ENCODE measurements at places on chromosomes 6 and 20. TPM values are rescaled to one million over a fixed set of nuclear protein-coding genes. Genes with fewer than 3 reads are reported as not detected.

DNA sequence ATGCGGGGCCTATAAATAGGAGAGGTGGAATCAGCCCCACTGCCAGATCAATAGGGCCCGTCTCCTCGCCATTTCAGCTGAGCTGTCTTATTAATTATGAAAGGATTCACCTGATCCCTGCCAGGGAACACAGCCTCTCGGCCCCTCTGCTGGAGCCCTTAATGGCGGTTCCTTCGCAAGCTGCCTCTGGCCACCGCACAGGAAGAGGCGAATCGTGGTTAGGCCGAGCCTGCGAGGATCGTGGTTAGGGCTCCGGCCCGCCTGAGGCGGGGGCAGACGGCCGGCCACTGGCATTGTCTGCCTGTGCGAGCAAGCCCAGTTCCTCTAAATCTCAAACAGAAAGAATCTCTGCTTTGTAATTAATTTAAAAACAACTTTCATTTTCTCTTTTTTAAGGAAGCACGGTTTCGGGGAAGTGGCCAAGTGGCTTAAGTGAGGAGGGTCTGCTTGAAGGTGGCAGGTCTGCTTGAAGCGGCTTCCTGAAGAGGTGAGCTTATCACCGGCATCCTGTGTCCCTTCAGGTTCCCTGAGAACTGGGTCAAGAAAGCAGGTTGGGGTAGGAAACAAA lies 9.2 kb downstream of the NRN1 start:
- no peak for DNase-seq

DNA sequence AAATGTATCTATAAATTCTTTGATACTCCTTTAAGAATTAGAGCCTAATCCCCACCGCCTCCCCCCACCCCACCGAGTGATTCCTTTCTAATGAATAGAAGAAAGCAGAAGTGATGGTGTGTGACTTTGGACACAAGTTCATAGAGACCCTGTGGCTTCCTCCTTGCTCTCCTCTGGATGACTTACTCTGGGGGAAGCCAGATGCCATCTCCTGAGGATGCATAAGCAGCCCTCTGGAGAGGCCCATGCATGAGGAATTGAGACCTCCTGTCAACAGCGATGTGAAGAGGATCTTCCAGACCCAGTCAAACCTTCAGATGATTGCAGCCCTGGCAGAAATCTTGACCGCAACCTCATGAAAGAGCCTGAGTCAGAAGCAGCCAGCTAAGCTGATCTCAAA lies 21.1 kb downstream of the AHCY start:
- no peak for DNase-seq

DNA sequence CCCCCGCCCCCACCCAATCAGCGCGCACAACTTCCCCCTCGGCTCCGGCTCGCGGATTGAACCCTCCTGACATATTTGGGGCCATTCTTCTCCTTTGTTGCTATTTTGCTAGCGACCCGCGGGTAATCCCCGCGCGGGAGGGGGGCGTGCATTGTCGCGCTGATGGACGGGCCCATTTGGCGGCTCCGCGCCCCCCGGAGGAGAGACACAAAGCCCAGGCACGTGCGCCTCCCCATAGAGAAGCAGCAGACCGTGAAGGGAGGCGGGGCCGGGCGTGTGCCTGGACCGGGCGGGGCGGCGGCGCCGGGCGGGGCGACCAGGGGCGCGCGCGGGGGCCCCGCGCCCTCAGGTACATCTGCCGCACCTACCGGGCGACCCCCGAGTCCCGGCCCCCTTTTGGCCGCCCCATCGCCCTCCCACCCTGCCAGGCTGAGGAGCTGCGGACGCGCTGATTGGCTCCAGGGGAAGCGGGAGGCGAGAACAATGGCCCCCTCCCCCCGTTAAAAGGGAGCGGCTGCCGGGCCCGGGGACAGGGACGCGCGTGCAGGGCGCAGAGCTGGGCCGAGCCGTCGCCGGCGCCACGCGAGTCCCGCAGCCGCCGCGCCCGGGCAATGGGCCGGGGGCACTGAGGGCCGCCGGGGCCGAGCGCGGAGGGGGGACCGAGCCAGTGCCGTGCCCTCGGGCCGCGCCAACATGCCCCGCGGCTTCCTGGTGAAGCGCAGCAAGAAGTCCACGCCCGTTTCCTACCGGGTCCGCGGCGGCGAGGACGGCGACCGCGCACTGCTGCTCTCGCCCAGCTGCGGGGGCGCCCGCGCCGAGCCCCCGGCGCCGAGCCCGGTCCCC lies at the start of gene INSM1:
Gene INSM1 (plus strand): TSS at position 530 of the 843 bp plus-strand sequence. CDS start 164 bp downstream, at position 694.
- DNase-seq = no peak

- no peak for DNase-seq
These were observed 746.0 kb upstream of the ADGRB3 start for GRCh38 chr6:67888886-67889681.

DNA sequence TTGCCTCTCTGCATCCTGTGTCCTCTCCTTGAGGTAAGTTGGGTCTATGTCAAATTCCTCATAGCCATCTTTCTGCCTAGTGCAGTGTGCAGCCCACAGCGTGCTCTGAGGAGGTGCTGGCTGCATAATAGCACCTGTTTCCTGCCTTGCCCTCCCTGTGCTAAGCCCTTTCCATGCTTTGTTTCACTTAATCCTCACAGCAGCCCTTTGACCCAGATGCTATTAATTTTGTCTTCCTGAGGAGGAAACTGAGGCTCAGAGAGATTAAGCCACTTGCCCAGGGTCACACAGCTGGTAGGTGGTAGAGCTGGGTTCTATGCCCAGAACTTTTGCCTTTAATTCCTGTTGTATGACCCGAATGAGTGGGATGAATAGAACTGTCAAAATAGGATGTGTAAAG lies 13.5 kb downstream of the FAM83D start:
- no peak for DNase-seq

DNA sequence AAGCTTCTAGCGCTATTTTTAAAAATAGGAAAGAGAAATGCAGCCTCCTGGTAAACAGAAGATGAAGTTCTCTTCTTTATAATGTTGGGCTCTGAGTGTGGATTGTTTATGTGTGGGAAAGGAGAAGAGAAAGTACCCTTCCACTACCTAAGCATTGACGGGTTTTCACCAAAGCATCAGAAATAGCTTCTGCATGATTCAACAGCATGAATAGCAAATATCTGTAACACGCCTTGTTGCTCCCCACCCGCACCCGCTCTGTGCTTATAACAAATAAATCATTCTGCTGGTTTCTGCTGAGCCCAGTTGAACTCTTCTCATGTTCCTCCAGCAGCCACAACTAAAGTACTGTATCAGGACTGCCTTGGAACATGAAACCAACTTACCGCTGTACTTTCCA lies 20.7 kb downstream of the TXLNB start:
- no peak for DNase-seq

SMPDL3A gene
- 13.7 TPM for polyA plus RNA-seq

STAU1 gene
- 61.0 TPM for polyA plus RNA-seq

TGM2 gene
- 360 TPM for polyA plus RNA-seq

DNA sequence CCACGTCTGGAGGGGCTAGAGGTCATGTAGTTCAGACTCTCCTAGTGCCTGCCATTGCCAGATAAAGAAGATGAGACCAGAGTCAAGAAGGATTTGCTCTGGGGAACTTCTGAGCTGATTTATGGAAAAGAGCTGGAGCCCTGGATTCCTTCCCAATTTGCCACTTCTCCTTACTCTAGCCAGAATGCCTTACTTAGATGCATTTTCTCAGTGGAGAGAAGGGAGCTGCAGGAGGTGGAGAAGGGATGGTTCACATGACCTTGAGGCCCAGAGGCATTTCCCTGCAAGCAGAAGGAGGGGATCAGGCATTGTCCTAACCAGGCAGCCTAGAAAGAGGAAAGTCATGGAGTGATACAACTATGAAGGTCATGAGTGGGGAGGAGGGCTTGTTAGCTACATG lies 122.2 kb downstream of the UNC5CL start:
- DNase-seq = no peak

DNA sequence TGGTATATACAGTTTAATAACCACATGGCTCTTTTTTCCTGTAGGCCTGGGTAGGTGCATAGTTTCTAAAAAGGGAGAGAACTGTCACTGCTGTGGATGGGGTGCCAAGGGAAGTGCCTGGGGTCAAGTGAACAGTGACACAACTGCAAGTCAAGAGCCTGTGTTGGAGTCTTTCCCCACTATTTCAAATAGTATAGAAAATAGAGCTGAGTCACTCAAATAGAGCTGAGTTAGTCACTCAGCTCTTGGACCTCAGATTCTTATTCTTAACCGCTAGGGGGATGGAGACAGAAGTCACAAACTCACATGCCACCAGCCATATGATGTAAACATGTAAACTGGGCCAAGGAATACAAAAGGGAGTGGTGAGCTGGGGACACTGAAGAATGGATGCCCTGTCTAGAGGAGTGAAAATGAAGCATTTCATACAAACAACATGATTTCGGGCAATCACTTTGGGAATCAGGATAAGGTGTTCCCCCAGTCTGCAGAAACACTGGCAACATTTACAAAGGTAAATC lies 2.1 kb downstream of the NQO2 start:
- DNase-seq = no peak

- no peak for DNase-seq
These were observed 28.8 kb upstream of the CCND3 start for GRCh38 chr6:41970436-41970846.

DDX27 gene
- 36.1 TPM for polyA plus RNA-seq

DNA sequence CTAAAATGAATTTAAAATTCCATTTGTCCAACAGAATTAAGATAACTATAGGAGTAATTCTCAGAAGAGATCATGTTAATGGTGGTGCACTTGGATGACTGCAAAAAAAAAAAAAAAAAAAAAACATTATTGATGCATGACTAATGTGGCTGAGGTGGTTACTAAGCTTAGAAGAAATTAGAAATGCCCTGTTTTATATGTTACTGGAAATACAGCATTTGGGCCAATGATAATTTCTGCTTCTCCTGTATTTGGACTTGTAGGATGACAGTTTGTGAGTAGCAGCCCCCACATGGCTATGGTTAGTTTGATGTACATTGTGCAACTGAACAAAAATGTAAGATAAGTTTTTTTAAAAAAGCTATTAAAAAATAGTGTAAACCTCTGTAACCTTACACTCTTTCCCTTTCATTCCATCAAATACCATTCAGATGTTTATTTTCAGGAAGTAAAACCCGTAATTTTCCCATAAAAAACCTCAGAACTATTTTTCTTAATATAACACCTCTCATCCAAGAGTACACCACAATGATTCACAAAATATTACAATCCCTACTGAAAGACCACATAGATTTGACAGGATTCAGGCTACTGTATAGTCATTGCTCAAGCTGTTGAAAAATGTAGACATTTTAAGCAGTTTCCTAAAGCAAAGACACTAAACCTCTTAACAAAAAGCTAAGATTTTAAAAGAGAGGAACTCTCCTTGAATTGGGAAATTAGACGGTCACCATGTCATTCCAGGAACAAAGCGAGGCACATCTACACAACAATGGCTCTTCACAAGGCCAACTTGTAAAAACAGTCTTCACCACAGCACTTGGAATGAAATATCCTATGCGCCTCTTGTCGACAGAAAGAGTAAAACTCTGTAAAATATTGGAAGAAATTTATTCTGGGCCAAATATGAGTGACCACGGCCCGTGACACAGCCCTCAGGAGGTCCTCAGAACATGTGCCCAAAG lies 83.0 kb downstream of the WDR27 start:
- no peak for DNase-seq

- DNase-seq = no peak
These were observed 166.2 kb downstream of the EPM2A start for GRCh38 chr6:145569140-145569539.

GRCh38 chr20:51172558-51173428 lies 149.9 kb upstream of the KCNG1 start:
- DNase-seq = no peak

GRCh38 chr6:56618050-56618449 lies 24.6 kb downstream of the DST start:
- no peak for DNase-seq

CAGE1 gene
- polyA plus RNA-seq = not detected

- no peak for DNase-seq
These were observed 123.4 kb upstream of the GPR6 start for GRCh38 chr6:109854541-109855308.

DNA sequence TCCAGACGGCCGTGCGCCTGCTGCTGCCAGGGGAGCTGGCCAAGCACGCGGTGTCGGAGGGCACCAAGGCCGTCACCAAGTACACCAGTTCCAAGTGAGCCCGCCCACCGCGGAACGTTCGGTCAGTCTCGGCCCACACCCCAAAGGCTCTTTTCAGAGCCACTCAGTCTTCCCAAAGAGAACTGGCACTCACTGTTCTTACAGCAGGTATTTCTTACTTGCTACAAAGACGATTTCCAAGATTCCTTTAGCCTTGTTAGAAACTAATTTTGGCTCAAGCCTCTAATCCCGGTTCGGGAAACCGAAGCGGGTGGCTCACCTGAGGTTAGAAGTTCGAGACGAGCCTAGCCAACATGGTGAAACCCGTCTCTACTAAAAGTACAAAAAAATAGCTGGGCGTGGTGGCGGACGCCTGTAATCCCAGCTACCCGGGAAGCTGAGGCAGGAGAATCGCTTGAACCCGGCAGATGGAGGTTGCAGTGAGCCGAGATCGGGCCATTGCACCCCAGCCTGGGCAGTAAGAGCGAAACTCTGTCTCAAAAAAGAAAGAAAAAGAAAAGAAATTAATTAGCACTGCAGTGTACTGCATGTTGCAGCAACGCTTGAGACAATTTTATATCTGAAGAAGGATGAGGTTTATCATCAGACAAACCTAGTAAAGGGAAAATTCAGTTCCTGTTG lies 73.1 kb downstream of the OR2B2 start:
- no peak for DNase-seq

HLA-DPB1 gene
- polyA plus RNA-seq = 74.7 TPM

GPLD1 gene
- polyA plus RNA-seq = 1.6 TPM

GRM1 gene
- polyA plus RNA-seq = 0.01 TPM

DNA sequence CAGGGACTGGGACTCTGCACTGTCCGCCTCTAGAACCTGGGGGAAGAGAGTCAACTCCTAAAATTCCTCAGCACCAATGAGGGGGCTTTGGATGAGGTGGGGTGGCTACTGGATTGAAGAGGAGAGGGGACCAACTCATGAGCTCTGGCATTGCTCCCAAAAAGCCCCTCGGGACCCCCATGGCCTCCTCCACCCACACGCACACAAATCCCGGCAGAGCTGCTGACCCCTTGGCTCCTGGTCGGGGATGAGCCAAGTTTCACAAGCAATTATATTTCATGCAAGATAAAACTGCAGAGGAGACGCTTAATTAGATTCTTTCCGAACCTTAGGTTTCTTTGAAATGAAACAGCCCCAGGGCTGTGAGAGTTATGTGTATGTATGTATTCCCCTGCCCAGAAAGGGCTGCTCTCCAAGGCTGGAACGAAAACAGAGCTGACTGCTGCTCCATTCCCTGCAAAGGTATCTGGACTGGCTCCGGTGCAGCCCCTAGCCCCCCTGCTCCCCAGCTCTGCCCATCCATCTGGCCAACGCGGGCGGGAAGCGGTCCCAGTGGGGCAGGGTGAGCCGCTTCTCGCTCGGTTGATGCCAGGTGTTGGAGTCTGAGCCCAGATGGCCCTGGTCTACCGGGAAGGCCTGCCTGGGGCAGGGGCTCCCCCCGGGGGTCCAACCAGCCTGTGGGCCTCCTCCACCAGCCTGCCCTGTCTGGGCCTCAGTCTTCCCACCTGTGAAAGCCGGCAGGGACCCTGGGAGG lies 46.8 kb upstream of the STX16 start:
- no peak for DNase-seq
